Right lung (tissue), 10 donors: ENCODE measurements at places on chromosomes 2 and 18. TPM values are rescaled to one million over a fixed set of nuclear protein-coding genes. Genes with fewer than 3 reads are reported as not detected.

UGT1A9 gene
- not detected for polyA plus RNA-seq

VWC2L gene
- 0.06 TPM for polyA plus RNA-seq

GRCh38 chr2:179193759-179194394 lies 70.8 kb downstream of the SESTD1 start:
- no peak for DNase-seq

- no peak for DNase-seq
Observed at GRCh38 chr18:58337686-58338085, 291.2 kb downstream of the ALPK2 start.

- DNase-seq: no peak
Observed at GRCh38 chr2:88698027-88698413, 6.5 kb downstream of the RPIA start.

GPR155 gene
- polyA plus RNA-seq: 3.0 TPM

TEKT4 gene
- polyA plus RNA-seq: 1.6 TPM

SLC9A4 gene
- polyA plus RNA-seq: not detected

DNA sequence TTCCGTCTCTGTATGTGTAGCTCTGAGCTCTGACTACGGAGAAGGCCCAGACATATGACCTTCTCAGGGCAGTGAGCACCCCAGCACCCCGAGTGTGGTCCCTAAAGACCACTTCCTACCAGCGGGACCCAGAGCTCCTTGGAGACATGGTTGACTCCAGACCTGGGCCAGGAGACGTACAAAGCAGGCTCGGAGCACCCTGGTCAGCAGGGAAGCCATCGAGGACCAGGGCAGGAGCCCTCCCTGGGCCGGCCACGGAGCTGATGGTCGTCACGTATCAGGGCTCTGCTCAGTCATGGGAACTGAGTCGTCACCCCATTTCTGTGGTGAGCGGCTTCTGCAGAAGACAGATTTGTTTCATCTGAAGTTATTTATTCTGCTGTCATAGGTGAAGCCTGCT lies 12.8 kb upstream of the NEU4 start:
- DNase-seq: no peak

GRCh38 chr2:200747668-200748618 lies 63.8 kb upstream of the BZW1 start:
- DNase-seq: no peak

- DNase-seq: no peak
Observed at GRCh38 chr2:118921646-118922045, 20.3 kb upstream of the MARCO start.

- no peak for DNase-seq
Observed at GRCh38 chr2:62461017-62461553, 44.9 kb downstream of the TMEM17 start.

DNA sequence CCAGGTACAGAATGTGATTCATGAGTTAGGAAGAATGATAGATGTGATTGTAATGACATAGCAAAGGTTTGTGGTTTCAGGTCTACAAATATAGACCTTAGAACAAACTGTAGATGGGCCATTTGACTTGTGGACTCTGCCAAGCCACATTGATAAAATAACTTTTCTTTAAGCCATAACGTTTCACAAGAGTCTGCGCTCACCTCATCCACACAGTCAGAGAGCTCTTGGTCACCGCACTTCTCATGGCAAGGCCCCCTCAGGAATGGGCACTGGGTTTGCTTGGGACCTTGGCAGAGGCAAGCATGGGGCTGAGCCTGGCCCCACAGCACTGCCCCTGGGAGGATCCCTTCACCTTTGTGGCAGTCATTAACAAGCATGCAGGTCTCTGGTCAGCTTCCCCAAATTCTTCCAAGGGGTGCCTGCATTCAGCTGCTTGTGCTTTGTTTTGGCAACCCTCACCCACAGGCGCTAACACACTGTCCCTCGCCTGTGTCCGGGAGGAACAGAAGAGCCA lies 14.0 kb downstream of the ARMC9 start:
- DNase-seq: no peak

DNA sequence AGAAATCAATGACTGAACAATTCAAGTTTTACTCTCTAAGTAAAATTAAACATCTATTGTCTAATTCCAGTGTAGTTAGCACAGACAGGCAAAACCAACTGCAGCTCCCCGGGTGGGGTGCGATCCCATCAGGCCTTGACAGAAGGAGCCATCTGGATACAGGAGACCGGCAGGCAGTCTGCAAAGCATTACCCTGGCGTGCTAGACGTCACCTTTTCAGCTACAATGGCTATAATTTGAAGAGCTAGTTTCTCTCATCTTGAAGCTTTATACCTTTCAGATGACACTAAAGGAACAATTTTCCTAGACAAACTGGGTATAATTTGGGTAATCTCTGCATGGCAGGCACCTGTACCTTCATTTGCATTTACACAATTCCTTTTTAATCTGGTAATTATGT lies 761.5 kb upstream of the SOX11 start:
- no peak for DNase-seq

DNA sequence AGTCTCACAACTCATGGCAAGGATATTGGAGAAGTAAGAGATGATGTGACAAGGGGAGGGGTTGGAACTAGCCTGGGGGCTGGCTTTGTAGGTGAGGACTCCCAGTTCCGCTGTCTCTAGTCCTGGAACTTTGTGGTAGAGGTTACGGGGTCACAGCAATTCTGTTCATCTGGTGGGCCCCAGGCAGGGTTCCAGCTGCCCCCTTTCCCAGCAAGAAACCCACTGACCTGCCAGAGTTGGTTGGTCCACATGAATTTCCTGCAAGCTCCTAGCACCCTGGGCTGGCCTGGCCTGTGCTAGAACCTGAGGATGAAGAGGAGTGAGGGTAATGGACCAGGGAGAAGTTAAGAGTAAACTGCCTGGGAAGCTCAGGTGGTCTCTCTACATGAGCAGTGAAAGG lies 41.3 kb downstream of the PSD4 start:
- no peak for DNase-seq

TRIM54 gene
- not detected for polyA plus RNA-seq

DNA sequence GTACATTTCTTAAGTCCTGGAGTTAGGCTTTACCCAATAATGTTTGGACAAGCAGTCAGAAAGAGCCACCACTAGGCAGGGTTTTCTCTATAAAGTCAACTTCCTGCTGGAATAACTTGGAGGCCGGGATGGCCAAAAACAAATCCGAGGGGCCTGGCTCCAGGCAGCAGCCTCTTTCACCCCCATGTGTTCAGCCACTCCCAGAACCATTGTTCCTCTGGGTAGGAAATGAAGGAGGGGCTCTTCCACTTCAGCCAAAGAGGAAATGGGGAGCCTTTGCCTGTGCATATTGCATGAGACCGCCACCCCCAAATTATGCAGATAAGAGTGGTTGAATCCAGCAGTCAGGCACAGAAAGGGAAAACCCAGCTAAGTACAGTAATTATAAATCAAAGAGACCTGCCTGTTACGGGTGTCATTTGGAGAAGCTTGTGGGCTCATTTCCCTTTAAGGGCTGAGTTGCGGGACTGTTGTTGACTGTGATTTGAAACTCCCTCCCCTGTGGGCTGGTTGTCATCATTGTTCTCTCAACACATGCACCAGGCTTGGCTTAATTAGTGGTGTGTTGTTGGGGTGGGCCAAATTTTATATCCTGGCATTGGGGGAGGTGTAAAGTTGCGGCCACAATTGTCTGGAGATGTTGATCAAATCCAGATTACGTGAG lies 212.8 kb upstream of the SOX11 start:
- no peak for DNase-seq

ANKRD30BL gene
- polyA plus RNA-seq: 0.81 TPM

EIF4E2 gene
- polyA plus RNA-seq: 95.9 TPM

ANTXR1 gene
- 67.4 TPM for polyA plus RNA-seq

NEDD4L gene
- 62.8 TPM for polyA plus RNA-seq

- no peak for DNase-seq
Observed at GRCh38 chr18:8765783-8766463, 60.6 kb downstream of the MTCL1 start.

DNA sequence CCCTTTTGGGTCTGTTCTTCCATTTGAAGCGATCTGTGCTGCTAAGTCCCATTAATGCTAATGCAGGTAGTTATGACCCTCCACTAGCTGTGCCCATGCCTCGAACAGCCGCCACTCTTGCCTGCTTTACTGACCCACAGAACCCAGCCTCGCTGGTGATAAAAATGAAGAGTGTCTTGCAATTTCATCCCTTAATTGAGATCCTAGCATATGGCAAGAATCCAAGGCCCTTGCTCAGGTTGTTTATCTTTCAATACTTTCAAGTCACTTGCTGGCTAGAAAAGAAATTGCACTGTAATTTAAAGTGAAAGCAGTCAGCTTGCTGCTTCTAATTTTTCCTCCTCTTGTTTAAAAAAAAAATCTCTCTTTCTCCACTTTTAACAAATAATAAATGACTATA lies 73.6 kb downstream of the ZNF521 start:
- no peak for DNase-seq

GRCh38 chr2:128367601-128368359 lies 49.1 kb upstream of the HS6ST1 start:
- no peak for DNase-seq

- DNase-seq: no peak
Observed at GRCh38 chr18:48826806-48827205, 124.0 kb downstream of the SMAD7 start.

CDH2 gene
- polyA plus RNA-seq: 6.8 TPM

MAPRE2 gene
- polyA plus RNA-seq: 49.4 TPM

SLC9A2 gene
- 0.21 TPM for polyA plus RNA-seq

COPS9 gene
- polyA plus RNA-seq: 116 TPM

DNA sequence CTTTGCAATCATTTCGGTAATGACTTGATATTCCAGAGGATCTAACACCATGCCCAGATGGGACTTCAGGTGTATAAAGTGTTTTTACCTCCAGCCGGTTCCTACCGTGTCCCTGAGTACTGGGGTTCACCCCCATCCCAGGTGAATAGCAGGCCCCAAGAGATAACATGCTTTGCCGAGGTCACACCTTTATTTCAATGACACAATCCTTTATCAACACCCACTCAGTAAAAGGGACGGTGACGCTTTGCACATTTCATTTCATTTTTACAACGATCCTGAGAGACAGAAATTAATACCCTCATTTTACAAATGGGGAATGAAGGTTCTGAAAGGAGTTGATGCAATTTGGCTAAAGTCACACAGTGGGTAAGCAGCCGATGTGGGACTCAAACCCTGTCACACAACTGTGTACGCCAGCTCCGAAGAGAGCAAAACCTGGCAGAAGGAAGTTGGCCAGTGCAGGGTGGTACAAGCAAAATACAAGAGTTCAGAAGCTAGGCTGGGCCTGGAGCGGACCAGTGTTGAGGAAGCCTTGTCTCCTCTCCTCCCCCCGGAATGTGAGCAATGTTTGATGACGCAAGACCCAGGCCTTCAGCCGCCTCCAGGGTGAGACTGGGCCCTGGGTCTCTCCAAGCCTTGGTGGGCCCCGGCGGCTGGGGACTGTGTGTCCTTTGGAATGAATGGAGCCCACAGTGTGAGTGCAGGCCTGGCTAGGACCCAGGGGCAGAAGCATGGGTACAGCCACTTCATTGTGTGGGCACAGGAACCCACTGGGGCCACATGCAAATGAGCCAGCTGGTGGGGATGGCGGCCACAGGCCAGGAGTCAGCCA lies 139.6 kb upstream of the MYCN start:
- no peak for DNase-seq

DNA sequence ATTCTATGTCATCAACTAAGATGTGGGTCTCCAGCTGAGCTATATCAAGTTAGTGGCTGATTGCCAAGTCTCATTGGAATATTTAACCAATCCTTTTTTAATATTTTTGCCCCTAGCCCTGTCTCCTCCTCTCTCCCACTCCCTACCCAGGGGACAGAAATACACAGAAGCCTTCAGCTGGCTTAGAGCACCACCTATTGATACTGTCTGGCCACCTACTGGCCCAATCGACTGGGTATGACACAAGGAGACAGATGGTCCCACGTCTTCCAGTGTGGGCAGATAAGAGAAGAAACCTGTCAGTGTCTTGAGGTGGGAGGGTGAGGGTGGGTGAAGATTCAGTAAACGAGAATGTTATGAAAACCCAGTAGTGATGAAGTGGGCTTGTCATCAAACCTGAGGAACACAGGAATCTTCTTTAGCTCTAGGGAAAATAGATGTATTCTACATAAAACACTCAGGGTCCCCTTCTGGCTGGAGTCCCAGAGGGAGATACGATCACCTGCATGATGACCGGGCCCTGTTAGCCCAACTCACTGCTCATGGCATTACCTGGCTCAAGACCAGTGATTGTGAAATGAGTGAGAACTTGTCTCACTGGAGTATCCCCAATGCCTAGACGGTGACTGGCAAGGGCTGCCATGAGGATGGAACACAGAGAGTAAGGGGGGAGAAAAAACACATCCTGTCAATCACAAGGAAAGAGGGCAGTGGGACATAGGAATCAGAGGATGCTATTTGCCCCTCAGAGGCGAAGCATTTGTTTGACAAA lies 26.7 kb downstream of the POLR1A start:
- peak; percentile 56 for DNase-seq

SERPINB13 gene
- polyA plus RNA-seq: not detected

GRCh38 chr18:26134107-26134506 lies 438 bp downstream of the PSMA8 start:
- no peak for DNase-seq

DNA sequence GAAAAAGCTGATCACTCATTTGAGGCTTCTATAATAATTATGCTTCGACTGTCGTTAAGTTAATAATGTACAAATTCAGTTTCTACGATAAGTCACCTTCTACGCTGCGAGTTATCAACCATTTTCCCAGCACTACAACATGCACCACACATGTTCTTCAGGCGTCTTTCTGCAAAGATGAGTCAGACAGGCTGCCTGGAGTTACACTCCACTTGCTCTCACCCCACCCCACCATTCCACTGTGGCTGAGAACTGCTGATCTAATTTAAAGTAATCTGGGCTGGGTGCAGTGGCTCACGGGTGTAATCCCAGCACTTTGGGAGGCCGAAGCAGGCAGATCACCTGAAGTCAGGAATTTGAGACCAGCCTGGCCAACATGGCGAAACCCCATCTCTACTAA lies 218.6 kb downstream of the DYM start:
- DNase-seq: no peak

- DNase-seq: no peak
Observed at GRCh38 chr2:234308813-234309195, 188.1 kb downstream of the ARL4C start.

DNA sequence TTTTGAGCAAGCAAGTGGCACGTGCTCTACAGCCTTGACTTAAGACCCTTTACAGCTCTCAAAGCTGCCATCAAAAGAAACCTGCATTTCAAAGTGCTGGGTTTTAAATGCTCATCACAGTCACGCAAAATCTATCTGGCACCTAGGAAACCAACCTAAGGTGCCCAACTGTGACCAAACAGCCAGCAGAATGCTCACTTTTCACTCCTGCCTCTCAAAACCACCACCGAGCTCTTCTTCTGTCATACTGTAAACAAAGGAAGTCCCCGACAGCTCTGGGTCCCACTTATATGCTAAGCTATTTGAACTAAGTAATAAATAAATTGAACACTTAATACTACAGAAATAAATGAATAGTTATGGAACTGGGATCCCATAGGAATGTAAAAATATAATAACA lies 33.6 kb downstream of the SATB2 start:
- DNase-seq: no peak

CACNB4 gene
- polyA plus RNA-seq: 12.8 TPM
